T follicular helper cell (primary cell): ENCODE measurements at places on chromosomes 16 and 17.

DNA sequence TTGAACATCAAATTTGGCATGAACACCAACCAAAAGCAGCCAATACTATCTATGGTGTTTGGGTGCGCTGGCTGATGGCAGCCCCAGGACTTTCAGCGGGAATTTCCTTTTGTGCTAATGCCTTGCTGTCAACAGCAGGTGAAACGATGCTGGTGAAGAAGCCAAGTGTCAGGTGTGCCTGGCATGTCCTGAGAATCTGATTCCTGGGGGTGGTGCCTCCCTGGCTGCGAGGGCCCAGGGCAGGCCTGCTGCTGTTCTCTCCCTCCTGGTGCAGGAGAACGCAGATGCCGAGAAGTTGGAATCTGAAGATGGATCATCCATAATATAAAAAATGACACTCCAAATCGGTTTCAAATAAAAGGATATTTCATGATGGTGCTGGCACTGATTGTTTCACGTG, 62.0 kb upstream of the DNAJA2 start:
- DNase-seq, result no peak

- DNase-seq, result no peak
Observed at GRCh38 chr17:81323411-81323868, 28.3 kb upstream of the SLC38A10 start.

GRCh38 chr16:4263504-4264436, 9.1 kb downstream of the TFAP4 start:
- no peak for DNase-seq

DNA sequence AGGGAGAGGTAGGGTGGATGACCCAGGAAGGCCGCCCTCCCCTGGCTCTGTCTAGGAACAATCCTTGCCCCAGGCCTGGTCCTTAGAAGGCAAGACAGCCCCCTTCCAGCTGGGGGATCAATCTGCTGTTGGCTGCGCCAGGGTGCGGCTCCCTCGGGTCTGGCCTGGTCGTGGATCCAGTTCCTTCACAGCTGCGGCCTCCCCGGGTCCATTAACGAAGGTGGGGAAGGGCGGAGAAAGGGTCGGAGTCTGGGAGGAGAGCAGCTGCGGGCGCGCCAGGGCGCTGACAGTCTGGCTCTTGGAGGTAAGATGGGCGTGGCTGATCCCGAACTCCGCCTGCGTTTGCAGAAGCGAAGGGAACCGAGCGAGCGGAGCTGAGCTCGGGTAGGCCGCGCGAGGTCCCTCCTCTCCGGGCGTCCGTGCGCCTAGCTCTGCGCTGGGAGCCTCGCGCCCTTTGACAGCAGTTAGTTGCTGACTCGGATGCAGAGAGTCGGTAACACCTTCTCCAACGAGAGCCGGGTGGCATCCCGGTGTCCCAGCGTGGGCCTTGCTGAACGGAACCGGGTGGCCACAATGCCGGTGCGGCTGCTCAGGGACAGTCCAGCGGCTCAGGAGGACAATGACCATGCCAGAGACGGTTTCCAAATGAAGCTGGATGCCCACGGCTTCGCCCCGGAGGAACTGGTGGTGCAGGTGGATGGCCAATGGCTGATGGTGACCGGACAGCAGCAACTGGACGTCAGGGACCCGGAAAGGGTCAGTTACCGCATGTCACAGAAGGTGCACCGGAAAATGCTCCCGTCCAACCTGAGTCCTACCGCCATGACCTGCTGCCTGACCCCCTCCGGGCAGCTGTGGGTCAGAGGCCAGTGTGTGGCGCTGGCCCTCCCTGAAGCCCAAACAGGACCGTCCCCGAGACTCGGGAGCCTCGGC, at the start of gene HSPB9:
Gene HSPB9, plus strand, starts transcription at position 434 of the 933 bp plus-strand sequence. Its CDS starts 47 bp downstream, at position 481.
- DNase-seq, result no peak
